Stimulated activated naive CD4-positive, alpha-beta T cell (primary cell): ENCODE measurements at places on chromosomes 7 and 10.

DNA sequence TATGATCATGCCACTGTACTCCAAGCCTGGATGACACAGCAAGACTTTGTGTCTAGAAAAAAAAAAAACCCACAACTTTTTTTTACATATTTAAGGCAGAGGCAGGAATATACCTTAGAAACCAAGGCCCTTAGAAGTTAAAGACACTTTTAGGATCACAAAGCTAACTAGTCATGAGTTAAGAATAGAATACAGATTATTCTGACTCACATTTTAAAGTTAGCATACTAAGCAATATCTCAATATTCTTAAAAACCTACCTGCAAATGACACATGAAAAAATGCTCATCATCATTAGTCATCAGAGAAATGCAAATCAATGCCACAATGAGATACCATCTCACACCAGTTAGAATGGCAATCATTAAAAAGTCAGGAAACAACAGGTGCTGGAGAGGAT, 177.7 kb downstream of the CHCHD3 start:
- DNase-seq: no peak

GRCh38 chr7:47145186-47145725, 436.7 kb downstream of the TNS3 start:
- no peak for DNase-seq

GRCh38 chr7:33143996-33144718, 14.8 kb downstream of the BBS9 start:
- no peak for DNase-seq

- DNase-seq: no peak
Observed at GRCh38 chr7:72182036-72182435, 230.1 kb downstream of the CALN1 start.

GRCh38 chr7:26950889-26951288, 86.5 kb upstream of the SKAP2 start:
- DNase-seq: no peak

- no peak for DNase-seq
Observed at GRCh38 chr7:41711283-41712064, 8.6 kb upstream of the INHBA start.

DNA sequence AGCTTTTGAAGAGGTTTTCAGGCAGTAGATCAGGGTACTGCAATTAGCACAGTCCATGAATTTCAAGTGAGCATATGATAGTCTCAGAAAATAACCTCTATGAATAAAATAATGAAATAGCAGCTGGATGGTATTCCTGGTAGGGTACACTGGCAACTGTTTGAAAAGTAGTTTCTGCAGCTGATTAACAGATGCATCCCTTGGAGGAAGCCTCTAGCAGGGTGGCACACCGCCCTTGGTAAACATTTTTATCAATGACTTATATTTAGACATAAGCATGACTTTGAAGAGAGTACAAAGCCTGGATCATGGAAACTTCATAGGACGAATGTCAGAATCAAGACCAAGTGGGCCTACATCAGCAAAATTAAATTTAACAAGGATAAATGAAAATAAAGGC, 26.8 kb downstream of the WNT16 start:
- no peak for DNase-seq

GRCh38 chr10:108203905-108204527, 1039.5 kb upstream of the SORCS1 start:
- DNase-seq: no peak

GRCh38 chr7:128172963-128173362, 68.1 kb upstream of the LEP start:
- DNase-seq: no peak

DNA sequence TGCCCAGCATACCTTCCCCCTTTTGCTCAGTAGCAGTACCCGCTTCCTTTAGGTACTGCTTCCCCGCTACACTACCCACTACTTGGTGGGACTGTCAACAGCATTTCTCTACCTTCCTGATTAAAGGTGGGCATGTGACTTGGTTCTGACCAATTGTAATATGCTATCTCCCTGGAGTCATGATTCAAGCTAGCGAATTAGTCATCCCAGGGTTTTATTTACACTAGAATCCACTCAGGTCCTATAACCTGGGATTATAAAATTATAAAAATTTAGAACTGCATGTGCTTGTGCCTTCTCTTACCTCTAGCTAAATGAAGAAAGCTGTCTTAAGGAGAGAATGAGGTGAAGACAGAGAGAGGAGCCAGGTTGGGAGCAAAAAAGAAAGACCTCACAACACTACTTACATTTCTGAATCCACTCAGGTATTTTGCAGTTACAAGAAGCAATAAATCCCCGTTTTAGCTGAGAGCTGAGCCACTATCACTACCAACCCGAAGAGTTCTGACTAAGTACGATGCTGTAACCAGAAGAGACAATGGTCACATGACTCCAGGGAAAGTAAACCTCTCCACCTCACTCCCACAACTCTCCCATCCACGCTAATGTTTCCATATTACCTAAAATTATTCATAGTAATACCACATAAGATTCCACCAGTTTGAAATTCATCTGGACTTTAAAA, 9.7 kb downstream of the GBX1 start:
- DNase-seq: no peak

- no peak for DNase-seq
Observed at GRCh38 chr10:122047560-122047959, 58.6 kb downstream of the TACC2 start.

DNA sequence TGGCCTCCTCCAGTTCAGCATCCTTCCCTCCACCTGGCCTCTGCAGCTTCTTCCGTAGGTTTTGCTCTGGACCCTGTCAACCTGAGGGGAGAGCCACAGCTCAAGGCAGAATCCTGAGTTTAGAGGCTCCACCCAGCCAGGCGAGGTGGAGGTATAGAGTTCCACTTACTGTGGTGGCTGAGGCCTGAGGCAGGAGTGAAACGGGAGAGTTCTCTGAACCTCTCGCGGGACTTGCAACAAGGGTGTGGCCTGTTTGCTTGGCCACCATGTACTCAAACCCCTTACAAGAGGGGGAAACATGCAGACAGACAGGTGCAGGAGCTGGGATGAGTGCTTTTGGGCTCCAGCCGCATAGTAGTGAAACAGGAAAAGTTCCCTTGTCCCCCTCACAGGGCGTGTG, 154.0 kb upstream of the C7orf33 start:
- no peak for DNase-seq

GRCh38 chr10:34303022-34303421, 512.1 kb downstream of the PARD3 start:
- no peak for DNase-seq

DNA sequence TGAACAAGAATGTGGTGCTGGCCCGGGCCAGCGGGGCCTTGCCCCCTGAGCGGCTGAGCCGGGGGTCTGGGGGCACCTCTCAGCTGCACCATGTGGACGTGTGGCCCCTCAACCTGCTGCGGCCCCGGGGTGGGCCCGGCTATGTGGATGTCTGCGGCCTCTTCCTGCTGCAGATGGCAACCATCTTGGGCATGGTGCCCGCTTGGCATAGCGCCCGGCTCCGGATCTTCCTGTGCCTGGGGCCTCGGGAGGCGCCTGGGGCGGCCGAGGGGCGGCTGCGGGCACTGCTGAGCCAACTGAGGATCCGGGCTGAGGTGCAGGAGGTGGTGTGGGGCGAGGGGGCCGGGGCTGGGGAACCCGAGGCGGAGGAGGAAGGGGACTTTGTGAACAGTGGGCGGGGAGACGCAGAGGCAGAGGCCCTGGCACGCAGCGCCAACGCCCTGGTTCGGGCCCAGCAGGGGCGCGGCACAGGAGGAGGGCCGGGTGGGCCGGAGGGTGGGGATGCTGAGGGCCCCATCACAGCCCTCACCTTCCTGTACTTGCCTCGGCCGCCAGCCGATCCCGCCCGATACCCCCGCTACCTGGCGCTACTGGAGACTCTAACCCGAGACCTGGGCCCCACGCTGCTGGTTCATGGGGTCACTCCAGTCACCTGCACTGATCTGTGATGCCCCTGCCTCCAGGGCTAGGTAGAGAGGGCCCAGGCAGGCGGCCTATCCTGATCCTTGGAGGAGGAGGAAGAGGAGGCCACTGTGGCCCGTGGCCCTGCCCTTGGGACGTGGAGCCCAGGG, 1.1 kb upstream of the TRIP6 start:
- peak; percentile 37 for DNase-seq

DNA sequence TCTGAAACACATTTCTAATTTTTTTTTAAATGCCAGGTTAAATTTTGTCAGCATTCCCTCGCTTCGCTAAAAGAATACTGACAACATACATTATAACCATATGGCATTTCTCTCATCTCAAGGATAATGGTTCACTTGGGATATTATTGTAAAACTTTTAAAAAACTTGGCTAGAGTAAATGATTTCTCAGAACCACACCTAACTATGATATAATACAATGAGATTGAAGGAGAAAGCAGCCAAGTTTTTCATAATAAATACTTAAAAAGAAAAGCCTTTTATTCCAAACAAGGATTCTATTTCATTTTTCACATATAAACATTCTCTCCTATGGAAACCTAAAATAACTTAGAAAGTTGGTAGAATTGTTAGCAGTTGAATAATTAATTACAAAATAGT, 413.9 kb downstream of the HGF start:
- no peak for DNase-seq

DNA sequence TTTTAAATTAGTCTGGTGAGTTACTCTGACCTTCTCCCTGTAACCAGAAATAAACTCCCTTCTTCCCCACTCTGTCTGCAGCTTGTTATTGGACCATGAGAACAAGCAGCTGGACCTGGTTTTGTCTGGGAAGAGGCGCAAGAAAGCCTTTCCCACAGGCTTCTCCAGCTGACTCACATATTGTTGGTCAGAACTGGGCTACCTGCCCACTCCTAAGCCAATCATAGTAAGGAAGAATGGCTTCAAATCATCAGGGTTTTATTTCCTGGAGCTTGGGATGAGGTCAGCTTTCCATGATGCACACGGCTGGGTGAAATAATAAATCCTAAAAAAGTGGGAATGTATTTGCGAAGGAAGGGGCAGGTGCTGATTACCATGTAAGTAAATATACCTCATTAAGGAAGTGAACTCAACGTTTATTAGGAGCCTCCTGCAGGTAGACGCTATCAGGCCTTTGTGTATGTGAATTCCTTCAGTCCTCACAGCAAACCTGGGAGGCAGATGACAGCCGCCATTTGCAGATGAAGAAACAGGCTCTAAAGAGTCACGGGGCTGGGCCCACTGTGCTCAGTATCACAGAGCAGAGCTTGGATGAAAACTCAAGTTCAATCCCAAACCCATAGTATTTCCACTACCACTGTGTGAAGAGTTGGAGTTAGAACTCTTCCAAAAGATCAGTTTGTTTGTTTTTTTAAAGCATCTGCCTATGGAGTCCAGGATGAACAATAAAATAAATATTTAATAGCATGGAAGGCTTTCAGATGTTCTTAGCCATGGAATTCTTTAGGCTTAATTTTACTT, 32.8 kb downstream of the IL15RA start:
- DNase-seq: no peak

DNA sequence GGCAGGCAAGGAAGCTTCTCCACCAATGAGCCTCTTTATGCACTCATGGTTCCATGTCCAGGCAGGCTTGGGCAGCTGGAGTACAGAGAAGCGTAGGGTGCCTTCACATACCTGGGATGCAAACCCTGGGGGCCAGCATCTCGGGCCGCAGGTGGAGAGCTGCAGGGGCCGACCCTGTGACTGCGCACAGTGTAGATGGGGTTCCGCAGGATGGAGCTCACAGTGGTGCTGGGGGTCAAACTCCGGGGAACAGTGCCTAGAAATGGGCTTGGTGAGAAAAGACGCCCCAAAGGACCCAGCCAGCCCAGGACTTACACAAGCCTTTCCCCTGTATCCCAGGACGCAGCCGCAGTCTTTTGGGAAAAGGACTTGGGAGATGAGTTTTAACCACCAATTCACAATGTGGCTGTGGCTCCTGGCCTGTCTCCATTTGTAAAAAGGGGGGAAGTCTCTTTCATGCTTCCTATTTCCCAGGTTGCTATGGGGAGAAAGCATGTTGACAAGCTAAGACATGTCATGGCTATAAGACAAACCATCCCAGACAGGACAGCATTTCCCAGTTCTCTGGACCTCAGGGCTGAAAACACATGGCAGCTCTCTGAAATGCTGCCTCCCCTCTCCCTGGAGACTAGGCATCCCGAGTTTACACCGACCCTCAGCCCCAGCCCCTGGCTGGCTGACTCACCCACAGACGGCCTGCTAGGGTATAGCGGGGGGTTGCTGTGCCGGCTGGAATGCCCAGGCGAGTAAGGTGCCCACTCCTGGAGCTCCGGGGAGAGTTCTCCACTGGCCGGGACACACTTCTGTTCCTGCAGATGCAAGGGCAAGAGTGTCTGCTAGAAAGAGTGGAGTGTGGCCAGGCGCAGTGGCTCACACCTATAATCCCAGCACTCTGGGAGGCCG, 107.1 kb downstream of the DLG5 start:
- no peak for DNase-seq

GRCh38 chr10:132098539-132099388, 33.0 kb downstream of the JAKMIP3 start:
- DNase-seq: no peak

DNA sequence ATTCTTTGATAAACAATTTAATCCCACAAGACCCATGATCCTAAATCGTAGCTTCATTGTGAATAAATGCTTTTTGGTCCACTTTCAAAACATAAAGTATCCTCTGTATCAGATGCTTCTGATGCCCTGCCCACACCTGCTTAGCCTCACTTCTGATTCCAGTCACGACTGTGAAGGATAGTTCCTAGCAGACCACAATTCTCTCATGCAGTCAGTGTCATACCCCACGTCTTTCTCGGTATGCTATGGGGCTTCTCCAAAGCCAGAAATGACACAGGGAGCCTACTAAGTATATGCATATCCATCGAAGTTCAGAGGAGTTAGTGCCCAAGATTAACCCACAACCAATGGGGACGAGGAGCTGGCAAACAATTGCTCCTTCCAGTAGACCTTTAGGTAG, 27.6 kb upstream of the CTNNA3 start:
- no peak for DNase-seq
